ENCODE measurements at places on chromosomes 5 and 9. TPM values are rescaled to one million over a fixed set of nuclear protein-coding genes. Genes with fewer than 3 reads are reported as not detected.

GRCh38 chr5:8304341-8304740 is 435.4 kb downstream of the MTRR start:
- DNase-seq = no peak

DNA sequence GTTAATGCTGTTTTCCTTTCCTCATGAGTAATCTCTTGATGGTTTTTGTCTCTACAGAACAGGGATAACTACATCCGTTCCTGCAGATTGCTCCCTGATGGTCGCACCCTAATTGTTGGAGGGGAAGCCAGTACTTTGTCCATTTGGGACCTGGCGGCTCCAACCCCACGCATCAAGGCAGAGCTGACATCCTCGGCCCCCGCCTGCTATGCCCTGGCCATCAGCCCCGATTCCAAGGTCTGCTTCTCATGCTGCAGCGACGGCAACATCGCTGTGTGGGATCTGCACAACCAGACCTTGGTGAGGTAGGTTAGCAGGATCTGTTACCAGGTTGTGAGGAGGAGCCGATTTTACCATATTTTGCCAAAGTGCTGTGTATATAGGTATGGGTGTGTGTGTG is 148.2 kb downstream of the TLE4 start:
- no peak for DNase-seq

DNA sequence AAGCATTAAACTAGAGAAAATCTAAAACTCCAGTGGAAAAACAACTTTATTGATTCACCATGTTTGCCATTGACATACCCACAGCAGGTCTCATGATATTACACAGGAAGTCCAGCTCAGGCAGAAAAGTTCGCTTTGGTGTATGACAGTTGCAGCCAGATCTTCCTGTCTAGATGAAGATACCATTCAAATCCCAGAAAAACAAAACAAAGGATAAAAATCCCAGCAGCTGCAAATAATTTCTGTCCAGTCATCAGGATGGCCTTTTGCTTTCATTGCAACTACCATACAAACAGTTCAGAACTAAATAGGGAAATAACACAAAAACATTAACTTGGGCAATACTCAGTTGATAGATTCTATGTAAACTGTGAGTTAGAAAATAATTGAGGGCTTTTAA is 136.0 kb upstream of the NREP start:
- no peak for DNase-seq

Gene ANKHD1
- 95.9 TPM for total RNA-seq

GRCh38 chr5:177981296-177982071 is 14.6 kb downstream of the PROP1 start:
- no peak for DNase-seq
